ENCODE measurements at places on chromosomes 7 and 10.

DNA sequence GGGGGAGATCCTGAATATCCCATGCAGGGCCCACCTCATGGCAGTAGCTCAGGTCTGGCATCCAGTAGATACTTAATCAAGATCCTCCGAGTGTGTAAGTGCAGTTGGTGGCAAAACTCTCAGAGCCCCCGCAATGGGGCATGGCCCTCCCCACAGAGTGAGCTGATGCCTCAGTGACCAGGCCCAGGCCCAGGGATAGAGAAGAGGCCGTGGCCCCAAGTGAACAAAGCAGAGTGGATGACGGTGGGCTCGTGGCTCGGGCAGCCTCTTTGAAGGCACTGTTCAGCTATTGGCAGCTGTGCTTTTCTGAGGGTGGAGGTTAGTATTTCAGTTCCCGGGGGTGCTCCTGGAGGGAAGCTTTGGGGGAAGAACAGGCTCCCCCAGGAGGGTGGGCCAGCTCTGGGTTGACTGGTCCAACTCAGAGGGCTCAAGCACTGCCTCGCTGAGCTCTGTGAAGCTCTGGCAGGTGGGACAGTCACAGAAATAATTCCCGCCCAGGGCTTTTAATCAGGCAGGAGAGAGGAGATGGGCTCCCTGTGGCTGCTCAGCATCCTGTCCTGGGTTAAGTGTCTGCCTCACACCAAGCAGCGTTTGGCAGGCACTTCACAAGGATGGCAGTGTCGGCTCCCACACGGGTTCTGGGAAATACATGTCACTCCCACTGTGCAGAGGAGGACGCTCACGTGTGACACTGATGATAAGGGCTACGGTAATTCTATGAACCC, 583.6 kb downstream of the TCERG1L start:
- DNase-seq, result no peak

DNA sequence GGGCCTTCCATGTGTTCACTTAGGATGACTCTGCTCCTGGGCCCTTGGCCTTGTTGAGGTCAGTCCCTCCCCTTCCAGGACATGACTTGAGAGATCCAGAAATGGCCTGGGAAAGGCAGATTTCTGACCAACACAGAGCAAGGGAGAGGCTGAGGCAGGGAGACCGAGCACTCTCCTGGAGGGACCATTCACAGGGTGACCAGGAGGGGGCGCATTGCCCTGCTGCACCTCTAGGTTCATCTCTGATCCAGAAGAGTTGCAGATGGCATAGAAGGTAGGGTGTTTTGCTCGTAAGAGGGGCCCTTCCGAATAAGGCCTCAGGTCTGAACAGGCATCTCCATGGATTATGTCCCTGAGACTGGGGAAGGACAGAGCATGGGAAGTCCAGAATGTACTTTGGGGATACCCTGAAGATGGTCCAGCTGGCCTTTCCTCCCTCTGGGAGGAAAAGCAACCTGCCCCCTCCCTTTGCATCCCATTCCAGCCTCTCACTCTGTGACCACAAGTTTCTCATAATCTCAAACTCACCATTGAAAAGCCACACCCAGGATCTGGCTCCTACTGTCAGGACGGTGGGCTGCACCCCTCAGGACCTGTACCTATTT, 6.6 kb downstream of the DMBT1 start:
- no peak for DNase-seq

GRCh38 chr10:123553810-123554430, 112.2 kb upstream of the GPR26 start:
- DNase-seq, result no peak

- DNase-seq, result no peak
Observed at GRCh38 chr10:124084708-124085107, 8.7 kb downstream of the CHST15 start.

- no peak for DNase-seq
Observed at GRCh38 chr7:140635816-140636215, 4.8 kb downstream of the DENND2A start.

GRCh38 chr10:113515161-113515560, 37.7 kb upstream of the HABP2 start:
- DNase-seq, result no peak

DNA sequence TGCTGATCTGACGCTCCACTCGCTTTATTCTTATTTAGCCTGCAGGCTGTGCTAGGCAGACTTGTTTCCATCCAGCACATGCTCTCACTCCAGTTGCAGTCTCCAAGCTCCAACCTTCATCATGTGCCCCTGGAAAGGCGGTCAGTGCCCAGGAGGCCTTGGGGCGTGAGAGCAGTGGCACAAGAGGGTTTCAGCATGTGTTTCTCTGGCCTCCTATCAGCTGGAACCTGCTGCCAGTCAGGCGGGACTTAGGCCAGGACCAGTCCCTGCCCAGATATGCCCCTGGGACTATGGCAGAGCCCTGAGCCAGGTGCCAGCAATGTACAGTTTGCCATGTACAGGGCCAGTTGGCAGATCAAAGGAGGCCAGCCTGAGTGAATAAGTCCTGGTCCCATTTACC, 330.2 kb upstream of the FZD1 start:
- no peak for DNase-seq

DNA sequence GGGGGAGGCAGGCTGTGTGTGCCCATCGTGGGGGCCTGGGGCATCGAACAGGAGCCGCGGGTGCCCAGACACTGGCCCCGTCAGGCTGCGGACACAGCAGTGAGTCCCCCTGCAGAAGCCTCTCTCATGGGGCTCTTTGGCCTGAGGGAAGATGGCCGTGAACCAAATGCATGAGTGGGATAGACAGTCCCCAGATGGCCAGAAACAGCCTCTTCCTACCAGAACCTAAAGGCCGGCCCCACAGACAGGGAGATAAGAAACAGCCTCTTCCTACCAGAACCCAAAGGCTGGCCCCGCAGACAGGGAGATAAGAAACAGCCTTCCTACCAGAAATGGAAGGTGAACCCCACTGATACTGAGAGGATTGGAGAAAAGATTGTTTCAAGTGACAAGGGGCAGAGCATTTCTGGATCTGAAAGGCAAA, 16.6 kb downstream of the IDI2 start:
- no peak for DNase-seq
